ENCODE measurements at places on chromosomes 4 and X.
A peak's percentile ranks its signal among the peaks of the same experiment; 100 is the strongest.

GRCh38 chr4:7620086-7620813 is 185.5 kb upstream of the PSAPL1 start:
- no peak for DNase-seq

GRCh38 chr4:126705266-126705665 is 927.5 kb upstream of the INTU start:
- DNase-seq: no peak

- DNase-seq: no peak
Measured at GRCh38 chr4:117814277-117815246, 219.7 kb upstream of the NDST3 start.

DNA sequence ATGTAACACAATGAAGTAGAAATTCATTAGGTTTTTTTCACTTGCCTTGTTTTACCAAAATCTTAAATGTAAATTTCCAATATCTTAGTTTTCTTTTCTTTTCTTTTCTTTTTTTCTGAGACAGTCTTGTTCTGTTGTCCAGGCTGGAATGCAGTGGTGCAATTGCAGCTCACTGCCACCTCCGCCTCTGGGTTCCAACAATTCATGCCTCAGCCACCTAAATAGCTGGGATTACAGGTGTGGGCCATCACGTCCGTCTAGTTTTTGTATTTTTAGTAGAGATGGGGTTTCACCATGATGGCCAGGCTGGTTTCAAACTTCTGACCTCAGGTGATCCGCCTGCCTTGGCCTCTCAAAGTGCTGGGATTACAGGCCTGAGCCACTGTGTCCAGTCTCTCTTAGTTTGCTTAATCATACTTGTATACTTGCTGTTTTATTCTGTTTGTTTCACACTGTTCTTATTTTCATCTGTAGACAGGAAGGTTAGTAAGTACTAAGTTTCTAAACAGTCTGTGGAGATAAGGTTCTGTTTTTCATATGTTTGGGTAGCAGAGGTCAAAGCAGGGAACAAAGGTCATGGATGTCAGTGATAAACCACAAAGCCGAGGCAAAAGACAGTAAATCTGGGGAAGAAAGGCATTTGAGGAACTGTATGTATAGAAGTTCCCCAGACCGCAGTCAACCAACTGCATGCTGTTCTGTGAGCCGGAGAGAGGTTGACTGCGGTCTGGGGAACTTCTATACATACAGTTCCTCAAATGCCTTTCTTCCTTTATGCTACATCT is 129.1 kb downstream of the CBR4 start:
- DNase-seq: peak; percentile 93

DNA sequence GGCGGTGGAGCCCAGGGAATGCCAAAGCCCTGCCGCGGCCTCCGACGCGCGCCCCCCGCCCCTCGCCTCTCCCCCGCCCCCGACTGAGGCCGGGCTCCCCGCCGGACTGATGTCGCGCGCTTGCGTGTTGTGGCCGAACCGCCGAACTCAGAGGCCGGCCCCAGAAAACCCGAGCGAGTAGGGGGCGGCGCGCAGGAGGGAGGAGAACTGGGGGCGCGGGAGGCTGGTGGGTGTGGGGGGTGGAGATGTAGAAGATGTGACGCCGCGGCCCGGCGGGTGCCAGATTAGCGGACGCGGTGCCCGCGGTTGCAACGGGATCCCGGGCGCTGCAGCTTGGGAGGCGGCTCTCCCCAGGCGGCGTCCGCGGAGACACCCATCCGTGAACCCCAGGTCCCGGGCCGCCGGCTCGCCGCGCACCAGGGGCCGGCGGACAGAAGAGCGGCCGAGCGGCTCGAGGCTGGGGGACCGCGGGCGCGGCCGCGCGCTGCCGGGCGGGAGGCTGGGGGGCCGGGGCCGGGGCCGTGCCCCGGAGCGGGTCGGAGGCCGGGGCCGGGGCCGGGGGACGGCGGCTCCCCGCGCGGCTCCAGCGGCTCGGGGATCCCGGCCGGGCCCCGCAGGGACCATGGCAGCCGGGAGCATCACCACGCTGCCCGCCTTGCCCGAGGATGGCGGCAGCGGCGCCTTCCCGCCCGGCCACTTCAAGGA is at the start of gene FGF2:
TSS of gene FGF2 (plus strand) at position 279 of the 705 bp plus-strand sequence. CDS start at position 623, 344 bp downstream.
- DNase-seq: no peak

GRCh38 chrX:110569506-110569905 is 210.9 kb downstream of the RTL9 start:
- DNase-seq: peak; percentile 76

DNA sequence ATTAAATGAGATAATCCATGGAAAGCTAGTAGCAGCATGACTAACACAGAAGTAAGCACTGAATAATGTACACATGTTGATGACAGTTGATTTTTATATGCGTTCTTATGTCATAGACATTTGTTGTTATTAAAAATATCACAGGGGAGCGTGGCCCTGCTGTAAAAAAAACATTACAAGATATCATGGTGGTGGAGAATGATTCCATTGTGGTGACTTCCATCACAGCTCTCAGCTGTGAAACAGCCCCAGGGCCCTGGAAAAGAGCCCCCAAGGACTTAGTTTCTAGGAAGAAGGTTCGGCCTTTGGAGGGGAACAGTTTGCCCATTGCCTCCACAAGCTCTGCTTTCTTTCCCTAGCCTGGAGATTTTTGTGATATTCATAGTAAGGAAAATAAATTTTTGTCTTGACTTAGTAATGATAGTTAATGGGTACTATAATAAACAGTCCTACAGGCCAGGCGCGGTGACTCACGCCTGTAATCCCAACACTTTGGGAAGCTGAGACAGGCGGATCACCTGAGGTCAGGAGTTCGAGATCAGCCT is 49.9 kb downstream of the FAM114A1 start:
- DNase-seq: no peak

DNA sequence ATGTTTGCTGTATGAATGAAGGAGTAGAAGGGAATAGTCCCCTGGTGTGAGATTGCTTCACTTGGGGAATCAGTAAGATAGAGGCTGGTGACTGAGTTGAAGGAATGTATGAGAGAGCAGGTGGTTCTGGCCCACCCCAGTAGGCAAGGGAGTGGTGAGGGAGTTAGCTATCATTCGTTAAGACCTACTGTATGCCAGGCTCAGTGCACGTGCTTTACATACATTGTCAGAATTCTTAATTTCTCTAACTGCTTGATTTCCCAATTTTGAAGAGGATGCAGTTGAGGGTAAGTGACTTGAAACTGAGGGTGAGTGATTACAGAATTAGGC is 700 bp downstream of the VMA21 start:
- no peak for DNase-seq

- peak; percentile 65 for DNase-seq
Measured at GRCh38 chrX:107699616-107700015, 71.3 kb downstream of the PRPS1 start.

GRCh38 chrX:133511041-133511440 is 95.8 kb upstream of the GPC4 start:
- DNase-seq: no peak

GRCh38 chr4:41320278-41320677 is 63.5 kb downstream of the UCHL1 start:
- DNase-seq: no peak

DNA sequence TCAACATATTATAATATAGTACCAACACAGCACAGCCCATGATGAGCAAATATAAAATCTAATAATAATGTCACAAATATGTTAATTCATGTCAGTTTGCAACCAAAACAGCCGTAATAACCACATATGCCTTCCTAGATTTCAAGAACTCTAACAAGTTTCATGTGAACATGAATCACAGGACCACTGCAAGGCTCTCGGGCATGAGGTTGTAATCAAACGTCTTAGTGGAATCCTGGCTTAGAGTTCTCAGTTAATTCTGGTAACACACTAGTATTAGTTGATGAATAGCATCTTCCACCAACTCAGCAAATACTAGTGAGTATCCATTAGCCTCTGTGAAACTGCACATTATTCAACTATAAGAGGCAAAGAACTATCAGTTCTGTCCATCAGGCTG is 379.3 kb upstream of the TENM3 start:
- no peak for DNase-seq

Data from KBM-7 (cell line).